ENCODE measurements at places on chromosomes 16 and 17.

DNA sequence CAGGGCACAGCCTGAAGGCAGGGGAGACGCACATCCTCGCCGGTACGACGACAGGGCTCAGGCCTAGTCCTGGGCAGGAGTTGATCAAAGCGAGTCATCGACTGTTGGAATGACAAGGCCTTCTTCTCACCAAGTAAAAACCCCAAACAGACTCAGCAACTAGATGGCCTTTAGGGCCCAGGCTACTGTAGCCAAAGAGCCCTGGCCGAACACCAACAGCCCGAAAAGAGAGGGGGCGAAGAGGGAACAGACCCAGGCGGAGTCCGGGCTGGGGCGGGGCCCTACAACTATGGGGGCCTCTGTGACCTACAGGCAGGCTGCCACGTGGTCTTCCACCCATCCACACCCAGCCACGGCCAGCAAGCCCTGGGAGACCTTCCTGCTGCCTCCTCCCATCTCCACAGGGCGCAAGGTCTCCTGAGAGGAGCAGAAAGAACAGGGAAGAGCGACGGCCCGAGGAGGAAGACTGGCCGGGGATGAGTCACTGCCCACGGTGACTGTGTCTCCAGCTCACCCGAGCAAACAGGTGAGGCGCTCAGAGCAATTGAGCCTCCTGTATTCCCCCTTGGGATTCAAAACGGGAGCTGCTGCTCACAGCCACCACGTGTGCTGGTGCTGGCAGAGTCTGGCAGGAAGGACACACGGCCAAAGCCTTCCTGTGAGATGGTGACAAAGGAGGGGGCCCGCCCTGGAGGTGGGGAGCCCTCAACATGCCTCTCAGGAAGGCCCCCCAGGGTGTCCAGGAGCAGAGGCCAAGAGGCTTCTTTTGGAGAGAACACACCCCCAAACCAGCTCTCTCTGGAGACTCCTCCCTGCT is 17.7 kb downstream of the SLC16A3 start:
- no peak for DNase-seq

GRCh38 chr17:21239680-21240368 is 13.4 kb downstream of the NATD1 start:
- no peak for DNase-seq

- no peak for DNase-seq
Observed at GRCh38 chr16:66265048-66265415, 101.5 kb upstream of the CDH5 start.

DNA sequence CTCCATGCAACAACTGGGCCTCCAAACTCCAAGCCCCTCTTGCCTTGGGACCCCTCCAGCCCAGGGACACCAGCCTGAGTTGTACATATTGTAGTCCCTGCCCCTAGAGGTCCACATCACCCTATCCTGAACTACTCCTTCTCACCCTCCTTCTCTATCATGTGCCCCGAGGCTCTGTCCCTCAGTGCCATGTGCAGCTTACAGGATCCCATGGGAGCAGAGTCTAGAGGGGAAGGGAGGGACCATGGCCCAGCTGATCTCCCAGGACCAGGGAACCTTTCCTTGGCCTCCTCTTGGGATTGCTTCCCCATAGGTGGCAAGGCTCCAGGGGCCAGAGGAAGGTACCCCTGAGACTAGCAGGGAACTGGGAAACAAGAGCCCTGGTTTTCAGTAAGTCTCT is 35.3 kb downstream of the TMEM132E start:
- no peak for DNase-seq

GRCh38 chr17:73838815-73839214 is 194.6 kb upstream of the SDK2 start:
- no peak for DNase-seq

- DNase-seq = no peak
Observed at GRCh38 chr16:57042157-57043111, 49.9 kb upstream of the CPNE2 start.

DNA sequence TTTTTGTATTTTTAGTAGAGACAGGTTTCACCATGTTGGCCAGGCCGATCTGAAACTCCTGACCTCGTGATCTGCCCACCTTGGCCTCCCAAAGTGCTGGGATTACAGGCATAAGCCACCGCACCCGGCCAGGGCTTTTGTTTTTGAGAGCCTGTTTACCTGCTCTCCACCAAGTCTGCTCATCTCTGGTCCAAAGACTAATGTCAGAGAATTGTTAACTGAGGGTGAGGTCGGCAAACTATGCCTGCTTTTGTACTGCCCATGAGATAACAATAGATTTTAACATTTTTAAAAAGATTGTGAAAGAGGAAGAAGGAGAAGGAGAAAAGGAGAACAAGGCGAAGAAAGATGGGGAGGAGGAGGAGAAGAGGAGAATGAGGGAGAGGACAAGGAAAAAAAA is 26.0 kb downstream of the TMEM238L start:
- no peak for DNase-seq

DNA sequence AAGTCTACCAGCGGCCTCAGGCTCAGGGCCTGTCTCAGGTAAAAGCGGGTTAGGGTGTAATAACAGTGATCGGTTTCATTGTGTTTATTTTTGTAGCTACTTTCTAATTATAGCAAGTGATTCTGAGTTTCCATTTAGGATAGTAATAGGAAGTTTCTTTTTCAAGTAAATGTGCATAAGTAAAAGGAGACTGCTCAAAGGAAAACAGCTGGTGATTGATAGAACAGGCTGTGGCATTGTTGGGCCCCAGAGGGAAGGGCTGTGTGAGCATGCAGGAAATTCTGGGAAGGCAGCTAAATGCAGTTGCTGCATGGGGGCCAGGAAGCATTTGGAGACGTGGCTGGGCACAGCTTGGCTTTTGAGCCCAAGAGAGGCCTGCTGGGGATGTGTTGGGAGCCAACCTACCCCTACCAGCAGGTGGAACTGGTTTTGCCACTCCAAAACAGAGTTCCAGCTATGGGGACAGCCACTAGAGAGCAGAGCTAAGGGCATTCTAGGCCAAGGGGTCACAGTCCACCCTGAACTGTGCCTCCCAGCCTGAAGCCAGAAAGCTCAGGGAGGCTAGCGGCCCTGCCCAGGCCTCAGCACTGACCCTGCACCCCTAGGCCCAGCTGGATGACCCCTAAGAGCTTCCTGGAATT is 12.6 kb downstream of the SNX20 start:
- DNase-seq = no peak

DNA sequence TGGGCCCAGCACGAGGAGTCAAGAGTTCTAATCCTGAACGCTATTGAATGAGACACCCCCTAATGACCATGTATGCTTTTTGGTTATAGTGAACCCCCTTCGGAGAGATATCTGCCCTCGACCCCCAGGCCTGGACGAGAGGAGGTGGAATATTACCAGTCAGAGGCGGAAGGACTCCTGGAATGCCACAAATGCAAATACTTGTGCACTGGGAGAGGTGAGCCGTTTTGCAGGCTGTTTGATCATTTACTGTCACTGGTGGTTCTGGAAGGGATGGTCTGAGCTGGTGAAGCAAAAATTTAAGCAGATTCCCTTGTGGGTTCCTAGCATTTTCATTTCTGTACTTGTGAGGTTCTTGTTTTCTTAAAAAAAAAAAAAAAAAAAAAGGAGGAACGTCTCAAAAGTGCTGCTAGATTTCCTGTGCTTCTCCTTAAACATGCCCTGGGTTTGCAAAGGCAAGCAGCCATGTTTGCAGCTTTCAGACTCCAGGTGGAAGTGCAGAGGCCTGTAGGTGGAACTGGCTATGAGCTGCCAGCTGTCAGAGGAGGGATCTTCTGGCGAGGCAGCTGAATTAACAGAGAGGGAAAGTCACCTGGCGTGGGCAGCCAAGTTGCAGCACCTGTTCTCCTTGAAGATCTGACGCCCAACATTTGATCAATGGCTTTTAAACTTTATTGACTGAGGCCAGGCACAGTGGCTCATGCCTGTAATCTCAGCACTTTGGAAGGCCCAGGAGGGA is 3.5 kb downstream of the MARVELD3 start:
- DNase-seq = no peak

GRCh38 chr16:75207831-75208230 is 870 bp upstream of the CTRB2 start:
- DNase-seq = no peak

DNA sequence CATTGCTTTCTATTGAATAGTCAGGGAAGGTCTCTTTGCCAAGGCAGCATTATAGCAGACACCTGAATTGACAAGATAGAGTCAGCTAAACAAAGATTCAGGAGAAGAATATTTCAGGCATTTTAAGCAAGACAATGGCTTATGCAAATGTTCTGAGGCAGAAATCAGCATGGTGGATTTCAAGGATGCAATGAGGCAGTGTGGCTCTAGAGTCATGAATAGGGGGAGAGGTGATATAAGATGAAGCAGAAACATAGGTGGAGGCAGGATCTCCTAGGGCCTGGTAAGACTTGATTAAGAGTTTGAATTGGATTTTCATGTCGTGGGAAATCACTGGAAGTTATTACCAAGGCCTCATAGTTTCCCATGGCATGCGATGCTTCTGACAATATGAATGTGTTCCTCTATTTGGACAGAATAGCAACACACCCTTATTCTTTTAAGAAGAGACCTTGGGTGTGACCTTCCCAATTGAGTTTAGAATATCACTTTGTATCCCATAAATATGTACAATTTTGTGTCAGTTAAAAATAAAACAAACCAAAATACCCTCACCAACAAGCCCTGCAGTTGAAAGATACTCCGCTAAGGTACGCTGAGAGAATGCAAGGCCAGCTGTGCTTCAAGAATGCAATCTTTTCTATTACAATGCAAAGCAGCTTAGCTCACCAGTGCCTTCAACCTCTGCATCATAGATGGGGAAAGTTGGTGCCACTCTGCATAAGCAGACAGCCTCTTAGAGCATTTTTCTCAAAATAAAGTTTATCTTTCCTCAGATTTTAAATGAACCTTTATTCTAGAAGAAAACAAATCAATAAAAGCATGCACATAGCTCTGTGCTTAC is 139.6 kb upstream of the SALL1 start:
- DNase-seq = no peak

DNA sequence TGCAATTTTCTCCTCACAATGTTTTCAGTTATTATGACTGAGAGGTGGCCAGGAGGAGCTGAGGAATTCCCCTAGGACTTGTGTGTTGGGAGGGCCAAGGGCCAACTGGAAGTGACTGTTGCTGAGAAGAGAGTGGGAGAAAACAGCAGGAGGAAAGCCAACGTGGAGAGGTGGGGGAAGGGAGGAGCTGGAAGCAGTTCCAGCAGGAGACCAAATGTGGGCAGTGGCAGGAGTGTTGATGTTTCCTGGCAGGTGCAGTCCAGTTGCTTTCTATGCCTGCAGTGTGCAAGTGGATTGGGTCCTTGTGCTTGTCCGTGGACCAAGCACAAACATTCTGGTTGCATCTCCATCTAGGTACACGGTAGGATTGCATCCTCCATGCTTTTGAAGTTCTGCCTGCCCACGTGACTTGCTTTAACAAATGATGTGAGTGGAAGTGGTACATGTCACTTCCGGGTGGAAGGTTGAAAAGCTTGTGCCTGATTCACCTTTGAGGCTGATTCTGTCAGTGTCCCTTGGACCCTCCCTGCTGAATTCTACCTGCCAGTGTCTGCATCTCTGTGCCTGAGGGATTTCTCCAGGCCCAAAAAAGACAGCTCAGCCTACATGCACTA is 54.7 kb upstream of the CRHR1 start:
- no peak for DNase-seq

All from fibroblast of skin of left quadriceps (primary cell).